NCI-H2081 (cell line): ENCODE measurements at places on chromosomes 4 and X.

GRCh38 chrX:154412468-154412867, 1.1 kb downstream of the TAFAZZIN start:
- DNase-seq: no peak

GRCh38 chr4:8210010-8210409, 10.9 kb downstream of the SH3TC1 start:
- no peak for DNase-seq

- no peak for DNase-seq
Observed at GRCh38 chr4:78722878-78723277, 53.3 kb upstream of the BMP2K start.

DNA sequence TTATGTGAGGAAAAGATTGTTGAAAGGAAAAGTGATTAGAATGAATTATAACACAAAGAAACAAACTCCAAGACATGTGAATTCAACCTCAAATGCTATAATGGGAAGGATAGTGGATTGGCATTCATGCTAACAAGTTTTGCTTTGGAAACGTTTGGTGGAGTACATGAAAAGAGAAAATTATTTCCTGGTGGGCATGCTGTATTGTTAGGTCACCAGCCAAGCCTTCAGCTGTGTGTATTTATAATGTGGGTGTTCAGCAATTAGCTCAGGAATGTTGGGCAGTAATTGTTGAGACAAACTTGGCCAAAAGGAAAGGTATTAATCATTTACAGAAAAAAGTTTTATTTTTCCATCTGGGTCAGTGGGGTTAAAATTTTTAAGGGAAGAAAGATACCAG, 198.9 kb upstream of the ARSJ start:
- DNase-seq: no peak

DNA sequence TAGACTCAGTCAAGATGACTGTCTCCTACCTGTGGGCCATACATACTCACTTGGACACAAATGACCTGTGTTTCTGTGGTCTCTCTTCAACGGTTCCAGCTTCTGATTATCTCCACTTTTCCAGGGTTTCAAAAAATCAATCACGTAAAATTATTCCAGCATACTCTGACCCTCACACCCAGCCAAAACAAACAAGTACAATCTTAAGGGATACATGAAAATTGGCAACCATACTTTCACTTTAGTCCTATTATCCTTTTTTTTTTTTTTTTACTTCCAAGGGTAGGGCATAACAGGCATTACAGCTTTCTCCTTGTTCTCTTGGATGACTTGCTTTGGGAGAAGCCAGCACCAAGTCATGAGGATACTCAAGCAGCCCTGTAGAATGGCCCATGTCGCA, 225.8 kb upstream of the GALNT7 start:
- no peak for DNase-seq

DNA sequence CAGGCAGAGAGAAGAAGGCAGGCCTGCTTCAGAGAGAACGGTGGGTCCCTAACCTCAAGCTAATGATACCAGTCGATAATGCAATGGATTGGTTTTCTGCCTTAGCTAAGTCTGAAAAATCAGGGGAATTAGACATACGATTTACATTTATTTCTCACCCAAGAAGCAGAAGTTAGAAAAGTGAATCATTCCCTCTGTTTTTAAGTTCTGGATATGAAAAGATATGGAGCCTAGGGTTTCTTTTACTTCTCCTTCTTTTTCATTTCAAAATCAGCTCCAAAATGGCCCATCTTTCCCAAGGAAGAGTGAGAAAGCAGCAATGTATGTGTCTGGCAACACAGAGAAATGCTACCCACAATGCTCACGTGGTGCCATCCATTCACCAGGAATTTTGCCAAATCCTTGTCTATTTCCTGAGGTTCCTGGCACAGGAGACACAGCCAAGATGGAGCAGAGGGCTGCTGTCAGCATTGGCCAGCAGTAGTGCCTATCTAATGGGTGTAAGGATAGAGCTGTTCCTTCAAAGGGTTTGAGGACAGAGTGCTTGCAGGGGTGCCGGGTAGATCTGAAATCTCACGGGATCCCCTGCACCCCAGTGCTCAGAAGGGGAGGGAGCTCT, 231.5 kb downstream of the MAML3 start:
- peak; percentile 58 for DNase-seq

DNA sequence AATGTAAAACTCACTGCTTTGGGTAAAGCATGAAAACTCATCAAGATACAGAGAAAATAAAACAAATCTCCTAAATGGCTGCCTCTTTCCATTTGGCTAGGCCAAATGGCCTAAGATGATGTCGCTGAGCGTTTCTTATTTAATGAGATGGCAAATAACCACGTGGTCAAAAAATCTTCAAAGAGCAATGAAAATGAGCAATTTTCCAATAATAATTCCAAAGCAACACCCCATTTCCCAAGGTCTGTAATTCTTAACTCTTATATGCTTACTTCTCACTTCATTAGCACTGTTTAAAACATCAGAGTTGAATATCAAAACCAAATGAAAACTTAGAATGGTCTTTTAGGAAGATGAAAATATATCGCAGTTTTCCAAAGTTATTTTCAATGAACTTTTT, 222.3 kb upstream of the MID1 start:
- DNase-seq: no peak

DNA sequence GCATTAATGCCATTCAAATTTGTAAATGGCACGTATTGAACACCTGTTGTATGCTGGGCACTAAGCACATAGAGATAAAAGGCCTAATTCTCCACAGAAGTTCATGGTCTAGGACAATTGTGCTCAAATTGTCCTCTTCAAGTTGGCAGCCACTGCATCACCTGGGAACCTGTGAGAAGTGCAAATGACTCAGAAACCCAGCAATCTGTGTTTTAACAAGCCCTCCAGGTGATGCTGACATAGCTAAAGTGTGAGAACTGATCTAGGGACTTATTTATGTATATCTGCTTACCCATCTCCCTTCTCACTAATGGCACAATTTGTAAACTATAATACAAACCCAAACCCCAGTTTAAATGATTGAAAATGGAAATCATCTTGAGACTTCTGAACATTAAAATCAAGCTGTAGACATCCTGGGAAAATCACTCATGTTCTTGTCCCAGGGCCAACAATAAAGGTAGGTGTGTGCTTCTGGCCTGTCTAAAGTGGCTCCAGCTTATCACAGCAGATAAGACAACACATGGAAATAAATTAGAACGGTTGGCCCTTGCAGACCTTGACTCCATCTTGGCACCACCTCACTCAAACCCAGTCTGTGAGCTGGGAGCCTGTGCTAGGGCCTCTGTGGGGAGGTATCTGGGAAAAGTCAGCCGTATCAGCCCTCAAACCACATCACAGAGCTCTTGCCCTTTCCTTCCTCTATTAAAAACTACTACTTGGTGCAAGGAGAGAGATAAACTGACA, 46.8 kb downstream of the UCHL1 start:
- DNase-seq: no peak

- no peak for DNase-seq
Observed at GRCh38 chr4:139902321-139903320, 237.0 kb downstream of the MGST2 start.

DNA sequence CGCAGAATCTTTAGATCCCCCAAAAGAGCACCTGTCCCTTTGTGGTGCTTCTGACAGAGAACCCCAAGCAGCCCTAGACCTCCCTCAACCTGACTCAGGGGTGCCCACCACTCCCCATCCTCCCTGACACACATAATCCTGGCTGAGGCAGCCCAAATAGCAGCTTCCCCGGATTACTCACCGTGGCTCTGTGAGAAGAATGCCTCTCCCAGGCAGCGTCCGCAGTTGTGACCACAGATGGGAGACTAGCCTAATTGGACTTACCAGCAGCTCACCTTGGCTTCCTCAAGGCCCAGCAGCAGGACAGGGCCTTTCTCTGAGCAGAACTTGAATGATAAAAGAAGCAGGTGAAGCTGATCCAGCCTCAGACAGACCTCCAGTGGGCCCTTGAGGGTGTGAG, 10.3 kb upstream of the ODAPH start:
- no peak for DNase-seq

GRCh38 chr4:48766131-48766792, 13.8 kb downstream of the FRYL start:
- no peak for DNase-seq

DNA sequence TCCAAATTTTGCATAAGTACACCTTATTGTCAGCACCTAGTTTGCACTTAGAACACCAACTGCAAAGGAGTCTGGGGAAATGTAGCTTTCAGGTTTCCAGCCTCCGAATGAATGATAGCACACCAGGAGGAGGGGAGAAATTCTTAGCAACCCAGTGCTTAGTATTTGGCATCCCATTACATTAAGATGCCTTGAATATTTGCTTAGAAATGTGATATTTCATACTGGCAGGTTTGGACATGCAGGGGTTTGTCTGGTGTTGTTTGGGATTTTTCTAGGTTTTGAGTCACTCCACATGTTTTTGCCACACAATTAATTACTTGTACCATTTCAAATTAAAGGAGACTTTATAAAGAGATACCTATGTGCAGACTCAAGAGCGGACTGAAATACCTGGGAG, 60.3 kb upstream of the CAMK2D start:
- DNase-seq: no peak

DNA sequence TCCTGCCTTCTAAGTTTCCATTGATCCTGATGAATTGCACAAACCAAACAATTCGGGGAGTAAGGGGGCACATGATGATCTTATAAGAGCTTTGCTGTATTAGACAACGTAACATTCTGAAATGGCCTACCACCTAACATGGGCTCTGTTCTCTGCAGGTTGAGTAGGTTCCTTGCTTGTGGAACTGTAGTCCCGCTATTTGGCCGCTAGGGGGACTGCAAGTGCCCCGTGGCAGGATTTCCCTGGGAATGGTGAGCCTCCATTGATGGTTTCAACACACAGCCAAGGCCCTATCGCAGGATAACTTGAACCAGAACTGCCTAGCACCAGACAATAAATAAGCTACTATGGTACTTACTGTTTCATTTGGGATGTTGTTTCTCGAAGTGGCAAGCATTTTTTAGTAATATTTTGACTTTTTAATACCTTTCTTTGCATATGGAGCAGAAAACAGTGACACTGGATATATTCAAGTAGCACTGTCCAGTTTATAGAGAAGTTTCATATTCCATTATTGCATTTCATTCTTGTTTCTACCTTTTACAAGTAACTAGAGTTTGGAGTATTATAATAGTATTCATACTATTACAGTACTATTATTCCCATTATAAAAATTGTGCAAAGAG, 11.9 kb downstream of the AR start:
- no peak for DNase-seq

- no peak for DNase-seq
Observed at GRCh38 chr4:103075435-103075893, 1.1 kb downstream of the SLC9B2 start.

- peak; percentile 55 for DNase-seq
Observed at GRCh38 chrX:143306991-143307937, 210.0 kb downstream of the SPANXN3 start.

DNA sequence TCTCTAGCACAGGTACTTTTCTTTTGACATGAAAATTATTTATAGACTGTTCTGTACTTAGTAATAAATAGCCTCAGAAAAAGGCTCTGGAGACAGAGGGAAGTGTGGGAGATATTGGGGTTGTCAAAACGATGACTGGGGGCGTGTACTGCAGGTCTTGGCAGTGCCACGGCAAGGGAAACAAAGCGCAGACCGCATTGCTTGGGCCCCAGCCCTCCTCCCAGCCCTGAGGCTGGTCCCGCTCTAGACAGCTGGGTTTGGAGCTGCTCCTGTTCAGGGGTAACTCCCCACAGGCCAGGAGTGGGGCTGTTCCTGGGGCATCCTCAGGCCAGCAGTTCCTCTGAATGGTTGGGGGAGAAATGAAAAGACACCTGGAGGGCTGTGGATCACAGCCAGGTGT, 131.7 kb downstream of the RASL11B start:
- no peak for DNase-seq

- DNase-seq: no peak
Observed at GRCh38 chrX:67570839-67571238, 27.0 kb downstream of the AR start.

GRCh38 chr4:76688619-76689144, 209.3 kb downstream of the SOWAHB start:
- DNase-seq: peak; percentile 28

- DNase-seq: no peak
Observed at GRCh38 chr4:52358883-52359321, 300.2 kb downstream of the USP46 start.

GRCh38 chrX:153603131-153603656, 4.3 kb upstream of the CCNQ start:
- no peak for DNase-seq

- DNase-seq: peak; percentile 80
Observed at GRCh38 chr4:122045533-122045932, 93.7 kb upstream of the TRPC3 start.

GRCh38 chr4:11438647-11439046, 10.0 kb upstream of the HS3ST1 start:
- DNase-seq: no peak

GRCh38 chr4:109432203-109432602, 1.4 kb upstream of the SEC24B start:
- no peak for DNase-seq

GRCh38 chrX:85017721-85018120, 14.0 kb downstream of the APOOL start:
- no peak for DNase-seq

GRCh38 chr4:14289708-14290107, 662.2 kb upstream of the BOD1L1 start:
- DNase-seq: no peak

DNA sequence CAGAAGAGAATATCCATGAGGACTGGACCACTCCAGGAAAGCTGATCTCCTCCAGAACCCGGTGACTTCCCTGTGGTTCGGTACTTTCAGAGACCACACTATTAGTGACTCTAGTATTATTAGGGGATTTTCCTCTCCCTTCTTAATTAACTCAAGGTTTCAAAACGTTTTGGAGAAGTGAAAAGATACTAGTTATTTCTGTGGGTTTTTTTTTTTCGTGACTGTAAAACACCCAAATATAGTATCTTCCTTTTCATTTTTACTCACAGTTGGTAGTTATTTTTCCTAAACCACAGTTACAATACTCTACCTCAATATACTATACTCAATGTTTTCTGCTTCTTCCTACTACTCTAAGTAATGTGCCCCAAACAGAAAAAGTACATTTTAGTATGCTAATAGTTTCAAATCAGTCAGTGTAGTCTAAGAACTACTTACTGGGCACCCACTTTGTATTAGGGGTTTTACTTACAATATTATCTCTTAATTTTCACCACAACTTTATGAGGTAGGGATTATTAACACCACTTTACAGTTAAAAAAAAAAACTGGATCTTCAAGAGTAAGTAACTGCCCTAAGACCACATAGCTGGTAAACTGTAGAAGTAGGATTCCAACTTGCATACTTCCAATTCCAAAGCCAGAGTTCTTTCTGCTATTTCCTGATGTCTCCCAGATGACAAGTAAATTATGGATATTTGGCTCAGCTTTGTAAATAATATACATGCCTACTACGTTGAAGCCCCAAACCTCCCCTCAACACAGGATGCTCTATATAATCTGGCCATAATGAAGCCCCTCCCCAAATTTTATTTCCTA, 45.0 kb downstream of the SLC9A7 start:
- DNase-seq: no peak

DNA sequence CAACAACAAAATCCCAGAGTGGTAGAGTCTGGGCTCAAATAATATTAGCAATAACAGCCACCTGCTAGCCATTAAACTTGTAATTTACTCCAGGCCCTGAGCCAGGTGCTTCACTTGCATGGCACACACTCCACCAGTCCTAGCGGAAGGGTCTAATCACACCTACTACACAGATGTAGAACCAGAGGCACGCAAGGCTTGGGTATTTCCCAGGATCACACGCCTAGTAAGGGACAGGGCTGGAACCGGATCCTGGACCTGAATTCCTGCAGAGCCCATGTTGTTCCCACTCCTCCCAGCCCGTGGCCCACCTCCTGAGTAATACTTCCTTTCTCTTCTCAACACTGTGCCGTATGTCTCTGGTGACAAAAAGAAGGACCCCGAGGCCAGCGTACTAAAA, 5.7 kb downstream of the MAGEA1 start:
- DNase-seq: no peak
